ENCODE measurements at places on chromosomes 1 and 21.

GRCh38 chr1:19925342-19926070 lies 2.1 kb upstream of the PLA2G2E start:
- no peak for DNase-seq

GRCh38 chr1:198849093-198849492 lies 210.3 kb downstream of the PTPRC start:
- no peak for DNase-seq

DNA sequence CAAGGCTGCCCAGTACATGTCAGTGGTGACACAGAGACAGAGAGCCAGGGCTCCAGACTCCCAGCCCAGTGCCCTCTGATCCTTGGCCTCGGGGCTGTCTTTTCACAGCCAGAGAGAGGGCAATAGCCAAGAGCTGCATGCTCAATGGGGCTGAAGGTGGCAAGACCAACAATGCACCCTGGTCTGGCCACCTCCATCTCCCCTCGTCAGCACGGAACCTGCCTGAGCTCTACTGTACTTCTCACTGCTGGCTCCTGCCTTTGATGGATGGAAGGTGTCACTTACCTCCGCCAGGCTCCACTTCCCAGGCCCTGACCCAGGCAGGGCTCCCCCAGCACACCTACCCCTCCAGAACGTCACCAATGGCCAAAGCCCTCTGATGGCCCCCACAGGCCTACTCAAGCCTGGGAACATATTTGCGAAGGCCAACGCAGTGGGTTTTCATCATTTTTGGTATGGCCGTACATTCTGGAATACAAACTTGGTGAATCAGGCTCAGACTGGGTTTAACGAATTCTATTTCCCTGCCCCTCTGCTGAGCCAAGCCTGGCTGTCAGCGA lies 88.1 kb downstream of the DMRTB1 start:
- DNase-seq, result no peak

- no peak for DNase-seq
Observed at GRCh38 chr1:89681045-89681729, 48.3 kb downstream of the LRRC8C start.

DNA sequence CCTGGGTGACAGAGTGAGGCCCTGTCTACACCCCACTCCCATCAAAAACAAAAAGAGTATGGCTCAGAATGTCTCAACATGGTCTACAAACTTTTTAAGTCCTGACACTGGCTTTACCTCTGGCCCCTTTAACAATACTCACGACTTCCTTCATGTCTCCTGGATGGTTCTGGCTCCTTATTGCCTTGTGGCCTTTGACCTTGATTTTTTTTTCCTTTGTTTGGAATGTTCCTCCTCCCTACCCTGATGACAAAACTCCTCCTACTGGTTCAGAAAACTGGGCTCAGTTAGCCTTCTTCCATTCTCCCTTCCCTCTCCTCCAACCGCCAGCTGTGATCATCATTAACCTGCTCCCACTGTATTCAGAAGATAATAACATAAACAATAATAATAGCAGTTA lies 4.6 kb upstream of the SOAT1 start:
- DNase-seq, result no peak

DNA sequence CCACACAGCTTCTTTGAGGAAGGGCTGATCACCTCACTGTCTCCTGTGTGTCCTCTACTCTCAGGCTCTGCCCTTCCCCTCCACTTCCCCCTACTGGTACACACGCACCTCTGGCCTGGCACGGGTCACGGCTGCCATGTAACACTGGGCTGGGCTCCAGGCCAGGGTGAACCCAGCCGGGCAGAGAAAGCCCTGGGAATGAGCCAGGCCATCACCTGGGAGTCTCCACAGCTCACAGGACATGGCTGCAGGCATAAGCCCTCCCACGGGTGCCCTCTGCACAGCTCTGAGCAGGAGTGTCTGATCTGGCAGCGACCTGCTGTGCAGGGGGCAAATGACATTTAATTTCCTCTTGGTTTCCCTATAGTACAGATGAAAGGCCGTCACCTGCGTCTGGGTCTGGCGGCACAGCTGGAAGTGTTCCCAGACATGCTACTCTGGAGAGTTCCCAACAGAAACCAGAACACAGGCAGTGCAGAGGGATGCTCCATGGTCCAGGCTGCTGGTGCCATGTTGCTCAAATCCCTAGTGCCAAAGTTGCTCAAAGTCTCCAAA lies 61.2 kb downstream of the ERI3 start:
- DNase-seq, result no peak

DNA sequence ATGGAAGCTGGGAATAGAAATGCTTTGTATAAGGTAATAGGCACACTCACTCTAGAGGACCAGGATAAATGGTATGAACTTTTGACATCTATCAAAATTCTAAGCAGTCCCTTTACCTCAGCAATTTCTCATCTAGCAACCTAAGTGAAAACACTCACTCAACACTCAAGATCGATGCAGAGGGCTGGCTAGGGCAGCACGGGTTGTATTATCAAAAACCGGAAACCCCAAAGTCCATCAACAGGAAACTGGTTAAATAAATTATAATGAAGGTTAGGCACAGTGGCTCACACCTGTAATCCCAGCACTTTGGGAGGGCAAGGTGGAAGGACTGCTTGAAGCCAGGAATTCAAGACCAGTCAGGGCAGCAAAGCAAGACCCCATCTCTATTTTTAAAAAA lies 9.4 kb downstream of the USP48 start:
- no peak for DNase-seq

GRCh38 chr1:104760017-104760416 lies 1010.3 kb downstream of the AMY1C start:
- no peak for DNase-seq

GRCh38 chr1:197980457-197980856 lies 63.3 kb downstream of the LHX9 start:
- no peak for DNase-seq

DNA sequence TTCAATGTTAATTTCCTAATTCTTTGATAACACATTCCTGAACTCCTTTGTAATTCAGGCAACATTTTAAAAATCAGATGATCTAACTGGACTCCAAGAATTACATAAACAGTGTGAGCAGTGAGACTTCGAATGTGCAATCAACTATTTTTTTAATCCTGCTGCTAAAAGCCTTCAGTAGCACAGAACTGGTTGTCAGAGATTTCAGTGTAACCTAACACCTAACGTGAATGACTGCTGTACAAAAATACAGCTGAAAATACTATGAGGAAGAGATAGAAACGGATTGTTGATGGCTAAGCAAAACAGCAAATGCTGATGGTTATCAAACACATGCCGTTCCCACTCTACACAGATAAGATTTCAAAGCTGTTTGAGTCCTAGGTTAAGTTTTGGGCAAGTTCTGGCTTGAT lies 46.1 kb downstream of the APP start:
- no peak for DNase-seq

GRCh38 chr1:63774617-63775417 lies 1.0 kb downstream of the ROR1 start:
- no peak for DNase-seq

DNA sequence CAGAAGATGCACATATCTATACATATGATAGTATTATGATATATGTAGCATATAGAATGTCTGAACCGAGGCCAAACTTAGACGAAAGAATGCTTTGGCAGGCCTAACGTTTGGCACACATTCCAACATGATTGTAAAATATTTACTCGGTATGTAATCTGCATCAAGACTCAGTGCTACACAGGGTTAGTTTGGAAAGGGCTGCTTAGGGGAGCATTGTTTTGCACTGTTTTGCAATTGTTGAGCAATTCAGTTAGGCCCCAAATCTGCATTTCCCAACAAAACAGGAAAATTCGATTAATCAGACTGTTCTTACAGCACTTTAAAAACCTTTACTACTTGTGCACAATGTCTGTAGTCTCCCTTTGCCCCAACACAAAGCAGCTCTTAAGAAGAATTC lies 216.0 kb upstream of the NEGR1 start:
- no peak for DNase-seq

Data from smooth muscle cell of the brain vasculature (primary cell).